ENCODE measurements at places on chromosomes 11 and 22.

- DNase-seq, result peak; percentile 76
Measured at GRCh38 chr11:66479394-66480116, 679 bp upstream of the DPP3 start.

GRCh38 chr22:38564669-38565068 is 5.3 kb downstream of the DMC1 start:
- DNase-seq, result no peak

- DNase-seq, result no peak
Measured at GRCh38 chr22:47929646-47930185, 1167.3 kb downstream of the TBC1D22A start.

DNA sequence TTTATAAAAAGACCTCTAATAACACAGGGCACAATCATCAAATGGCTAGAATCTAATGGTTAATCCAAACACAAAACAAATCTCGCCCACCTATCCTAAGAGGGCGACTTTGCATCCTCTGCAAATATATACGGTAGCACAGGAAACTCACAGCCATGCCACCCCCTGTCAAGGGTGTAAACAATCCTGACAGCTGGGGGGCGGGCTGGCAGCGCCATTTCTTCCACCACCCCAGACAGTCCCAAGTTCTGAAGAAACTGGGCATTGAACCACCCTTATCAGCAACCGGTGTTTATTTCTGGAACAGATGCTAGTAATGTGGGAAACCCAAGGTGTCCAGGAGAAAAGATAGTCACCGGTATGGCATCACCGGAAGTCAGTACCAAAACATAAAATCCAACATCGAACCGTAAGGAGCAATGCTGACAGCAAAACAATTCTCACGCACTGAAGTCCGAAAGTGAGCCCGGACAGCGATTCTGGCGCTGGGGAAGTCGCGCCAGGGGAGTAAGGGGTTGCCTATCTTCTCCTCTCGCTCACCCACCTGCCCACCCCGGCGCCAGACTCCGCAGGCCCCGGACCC is 825 bp downstream of the FBXO3 start:
- DNase-seq, result no peak

DNA sequence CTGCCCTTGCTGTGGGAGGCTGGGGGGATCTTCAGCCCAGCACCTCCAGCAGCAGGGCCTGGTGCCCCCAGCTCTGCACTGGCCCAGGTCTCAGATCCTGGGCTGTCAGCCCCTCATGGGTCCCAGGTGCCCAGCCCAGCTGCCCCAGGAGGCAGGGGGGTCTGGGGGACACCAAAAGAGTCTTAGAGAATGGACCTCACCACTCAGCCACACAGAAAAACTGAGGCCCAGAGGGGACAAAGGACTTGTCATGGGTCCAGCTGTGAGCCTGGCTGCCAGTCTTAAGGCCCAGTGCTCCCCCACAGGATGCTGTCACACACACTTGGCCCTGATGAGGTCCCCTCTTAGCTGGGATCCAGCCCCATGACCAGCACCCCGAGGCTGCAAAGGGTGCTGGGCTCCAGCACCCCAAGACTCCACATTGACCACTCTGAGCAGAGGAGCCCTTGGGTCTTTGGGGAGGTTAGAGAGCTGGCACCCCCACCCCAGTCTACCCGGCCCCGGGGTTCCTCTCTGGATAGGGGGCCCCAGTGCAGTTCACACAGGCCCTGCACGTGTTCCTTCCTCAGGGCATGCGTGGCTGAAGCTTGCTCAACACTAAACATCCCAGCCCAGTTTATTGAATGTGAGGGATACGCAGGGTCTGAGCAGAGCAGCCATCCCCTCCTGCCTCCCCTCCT is 54.4 kb downstream of the IGLL5 start:
- DNase-seq, result no peak

DNA sequence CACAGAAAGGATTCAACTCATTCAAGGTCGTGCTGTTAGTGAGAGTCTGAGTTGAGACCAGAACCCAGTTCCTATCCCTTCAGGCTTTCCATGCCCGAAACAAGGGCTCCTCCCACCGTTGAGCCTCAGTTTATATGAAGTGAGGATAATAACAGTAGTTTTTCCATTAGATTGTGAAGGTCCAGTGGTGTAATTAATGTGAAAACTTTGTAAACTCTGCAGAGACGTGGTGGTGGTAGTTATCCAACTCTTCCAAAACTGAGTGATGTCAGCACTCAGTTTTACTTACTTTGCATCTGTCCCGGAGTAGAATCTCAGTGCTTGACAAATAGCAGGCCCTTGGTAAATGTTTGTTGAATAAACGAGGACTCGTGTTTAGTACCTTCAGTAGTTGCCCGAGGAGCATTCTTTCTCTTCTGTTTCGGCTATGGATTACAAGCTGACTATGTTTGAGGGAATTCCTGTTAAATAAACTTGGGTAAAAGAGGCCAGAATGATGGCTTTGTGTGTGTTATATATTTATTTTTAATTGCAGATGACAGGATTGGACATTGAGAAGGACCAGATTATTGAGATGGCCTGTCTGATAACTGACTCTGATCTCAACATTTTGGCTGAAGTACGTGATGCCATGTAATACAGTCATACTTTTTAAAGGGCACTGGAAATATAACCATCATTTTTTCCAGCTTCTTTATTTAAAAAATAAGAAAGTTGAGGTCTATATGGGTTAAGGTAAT is 1.0 kb downstream of the REXO2 start:
- DNase-seq, result no peak

GRCh38 chr11:76805206-76805913 is 22.2 kb downstream of the TSKU start:
- no peak for DNase-seq

- DNase-seq, result no peak
Measured at GRCh38 chr22:44735518-44736428, 16.6 kb upstream of the ARHGAP8 start.

GRCh38 chr11:65716302-65716701 is 4.2 kb downstream of the KAT5 start:
- DNase-seq, result no peak

DNA sequence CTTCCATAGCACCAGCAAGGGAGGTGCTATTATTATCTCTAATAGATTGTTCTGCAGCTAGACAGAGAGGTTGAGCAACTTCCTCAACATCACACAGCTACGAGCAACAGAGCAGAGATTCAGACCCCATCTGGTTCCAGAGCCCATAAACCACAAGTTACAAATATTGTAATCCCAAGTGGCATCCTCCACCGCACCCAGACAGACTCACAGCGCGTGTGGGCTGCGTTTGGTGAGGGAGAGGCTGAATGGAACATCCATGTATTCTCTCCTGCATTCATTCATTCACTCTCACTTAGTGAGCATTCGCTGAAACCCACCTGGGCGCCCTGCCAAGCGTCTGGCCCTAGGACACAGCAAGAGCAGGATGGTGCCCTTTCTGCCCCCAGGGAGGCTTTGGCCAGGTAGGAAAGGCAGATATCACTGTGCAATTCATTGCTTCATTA is 33.5 kb downstream of the LIF start:
- no peak for DNase-seq

DNA sequence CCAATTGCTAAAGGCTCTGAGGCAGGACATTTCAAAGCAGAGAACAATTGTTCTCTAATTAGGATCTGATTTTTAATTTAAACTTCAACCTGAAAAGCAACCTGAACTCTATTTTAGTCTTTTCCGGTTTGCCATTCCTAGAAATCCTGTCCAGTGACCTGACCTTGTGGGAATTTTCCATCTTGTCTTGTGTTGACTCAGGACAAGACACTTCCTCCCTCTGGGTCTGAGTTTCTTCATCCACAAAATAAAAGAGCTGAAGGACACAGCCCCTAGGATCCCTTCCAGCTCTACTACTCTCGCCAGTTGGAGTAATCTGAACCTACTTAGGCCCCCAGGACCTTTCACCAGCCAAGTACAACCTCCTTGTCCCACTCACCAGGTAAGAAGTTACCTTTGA is 66.5 kb upstream of the POU2AF1 start:
- no peak for DNase-seq

GRCh38 chr22:18032455-18033101 is 8.2 kb upstream of the MICAL3 start:
- peak; percentile 91 for DNase-seq

Data from HS-27A (cell line).